ENCODE measurements at places on chromosomes 7 and 10.

GRCh38 chr10:33015761-33016547, 57.9 kb upstream of the ITGB1 start:
- no peak for DNase-seq

GRCh38 chr10:49135575-49136313, 1.9 kb upstream of the FAM170B start:
- DNase-seq = no peak

GRCh38 chr10:77919713-77920108, 6.8 kb downstream of the DLG5 start:
- no peak for DNase-seq

- DNase-seq = no peak
These were observed 66.1 kb downstream of the ZMYND11 start for GRCh38 chr10:201328-201771.

GRCh38 chr7:99653754-99654153, 26.0 kb downstream of the CYP3A5 start:
- no peak for DNase-seq

- no peak for DNase-seq
These were observed 248.0 kb downstream of the PRPF18 start for GRCh38 chr10:13834581-13835286.

GRCh38 chr10:127563718-127564553, 14.8 kb downstream of the NPS start:
- no peak for DNase-seq

Data from activated T-cell treated with anti-CD3 and anti-CD28 coated beads, Interleukin-2, amount 50 U/mL, for 4 hours (primary cell).